Left forelimb (tissue), 1 donor: ENCODE measurements at places on chromosomes 12 and 14.
A peak's percentile ranks its signal among the peaks of the same experiment; 100 is the strongest.

GRCh38 chr14:77204459-77204771 lies 22.8 kb downstream of the TMEM63C start:
- DNase-seq = no peak

- DNase-seq = no peak
These were observed 27.3 kb upstream of the EMP1 start for GRCh38 chr12:13169272-13169671.

DNA sequence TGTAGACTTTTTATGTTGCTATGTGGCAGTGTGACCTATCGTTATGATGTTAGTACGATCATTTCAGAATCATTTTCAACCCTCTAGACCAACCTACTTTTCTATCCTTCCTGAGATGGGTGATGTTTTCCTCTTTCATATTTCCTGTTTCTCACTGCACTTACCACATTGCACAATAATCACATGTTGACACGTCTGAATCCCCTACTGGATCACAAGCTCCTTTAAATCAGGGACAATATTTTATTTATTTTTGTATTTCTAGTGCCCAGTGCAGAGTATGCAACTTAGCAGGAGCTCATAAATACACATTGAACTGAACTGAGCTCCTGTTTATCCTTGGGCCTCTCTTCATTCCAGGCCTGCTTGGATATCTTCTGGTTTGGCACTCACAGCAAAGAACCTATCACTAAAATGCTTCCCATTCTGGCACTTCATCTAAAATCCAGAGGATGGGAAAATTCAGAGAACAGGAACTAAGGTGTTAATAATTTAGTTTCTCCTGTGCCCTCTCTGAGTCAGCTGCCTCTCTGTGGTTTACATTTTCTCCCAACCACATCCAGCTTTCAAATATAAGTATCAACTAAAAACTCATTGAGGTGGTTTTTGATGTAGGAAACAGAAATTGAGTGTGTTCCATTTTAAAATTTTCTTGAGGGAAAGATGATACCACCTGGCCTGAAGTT lies 69.4 kb upstream of the DYRK2 start:
- no peak for DNase-seq

GRCh38 chr14:69316449-69317101 lies 56.6 kb downstream of the GALNT16 start:
- DNase-seq = peak; percentile 52

- DNase-seq = no peak
These were observed 1.7 kb downstream of the SPTSSA start for GRCh38 chr14:34460295-34460694.

DNA sequence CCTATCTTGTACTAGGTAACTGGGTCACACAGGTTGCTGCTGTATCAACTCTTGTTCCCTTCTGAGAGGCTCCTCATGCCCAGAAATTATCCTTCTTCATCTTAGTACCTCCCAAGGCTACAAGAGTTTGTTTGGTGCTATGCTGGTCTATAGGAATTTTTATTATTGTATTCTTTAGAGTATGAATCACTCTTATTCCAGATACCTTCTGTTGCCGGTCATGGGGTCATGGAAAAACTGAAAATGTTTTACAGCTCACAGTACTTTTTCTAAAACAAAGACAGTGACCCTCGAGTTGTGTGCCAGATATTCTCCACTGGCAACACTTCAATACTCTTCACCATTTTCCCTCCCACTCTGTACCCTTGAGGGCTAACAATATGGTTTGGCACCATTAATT lies 1598.0 kb upstream of the TMEM132C start:
- DNase-seq = no peak

DNA sequence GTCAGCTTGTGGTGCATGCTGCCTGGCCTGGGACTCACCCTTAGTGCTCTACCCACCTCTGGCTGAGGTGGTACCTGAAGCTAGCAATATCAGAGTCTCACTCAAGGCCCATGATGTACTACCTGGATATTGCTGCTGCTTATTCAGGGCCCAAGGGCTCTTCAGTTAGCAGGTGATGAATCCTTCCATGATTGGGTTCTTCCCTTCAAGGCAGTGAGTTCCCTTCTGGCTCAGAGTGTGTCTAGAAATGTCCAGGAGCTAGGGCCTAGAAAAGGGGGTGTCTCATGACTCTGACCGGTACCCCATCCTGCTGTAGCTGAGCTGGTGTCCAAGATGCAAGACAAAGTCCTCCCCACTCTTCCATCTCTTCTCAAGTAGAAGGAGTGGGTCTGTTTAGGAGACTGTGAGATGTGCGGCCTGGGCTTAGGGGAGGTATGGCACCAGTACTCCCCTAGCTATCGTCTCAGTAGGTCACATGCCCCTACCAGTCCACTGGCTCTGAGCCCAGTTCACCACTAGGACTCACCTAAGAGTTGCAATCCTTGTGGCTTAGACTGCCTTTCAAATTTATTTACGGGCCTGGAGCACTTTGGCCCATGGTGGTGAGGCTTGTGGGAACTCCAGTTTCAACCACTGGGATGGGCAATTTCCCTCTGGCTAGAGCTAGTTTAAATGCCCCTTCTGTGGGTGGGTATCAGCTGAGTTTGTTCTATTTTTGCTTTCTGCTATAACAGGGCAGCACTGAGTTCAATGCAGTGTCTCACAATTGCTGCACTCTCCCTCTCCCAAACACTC lies 12.2 kb downstream of the PRORP start:
- no peak for DNase-seq

DNA sequence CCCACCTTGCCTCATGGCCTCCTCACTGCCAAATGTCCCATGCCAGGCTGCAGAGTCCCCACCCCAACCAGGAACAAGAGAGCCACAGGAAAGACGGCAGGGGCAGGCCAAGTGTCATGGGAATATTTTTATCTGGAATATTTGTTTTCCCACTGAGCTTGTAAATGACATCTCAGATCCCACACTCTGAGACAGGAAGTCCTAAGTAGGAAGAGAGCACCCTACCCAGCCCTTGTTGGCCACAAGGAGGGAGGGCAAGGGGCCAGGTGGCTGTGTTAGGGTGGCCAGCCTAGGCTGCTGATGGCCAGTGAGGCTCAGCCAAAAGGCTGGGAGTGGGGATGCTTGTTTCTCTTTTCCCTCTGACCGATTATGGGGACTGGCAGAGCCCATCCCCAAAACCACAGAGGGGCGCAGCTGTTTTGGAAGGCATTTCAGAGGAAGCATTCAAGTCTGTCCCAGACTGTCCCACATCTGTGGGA lies 7.7 kb upstream of the MEG3 start:
- DNase-seq = no peak

DNA sequence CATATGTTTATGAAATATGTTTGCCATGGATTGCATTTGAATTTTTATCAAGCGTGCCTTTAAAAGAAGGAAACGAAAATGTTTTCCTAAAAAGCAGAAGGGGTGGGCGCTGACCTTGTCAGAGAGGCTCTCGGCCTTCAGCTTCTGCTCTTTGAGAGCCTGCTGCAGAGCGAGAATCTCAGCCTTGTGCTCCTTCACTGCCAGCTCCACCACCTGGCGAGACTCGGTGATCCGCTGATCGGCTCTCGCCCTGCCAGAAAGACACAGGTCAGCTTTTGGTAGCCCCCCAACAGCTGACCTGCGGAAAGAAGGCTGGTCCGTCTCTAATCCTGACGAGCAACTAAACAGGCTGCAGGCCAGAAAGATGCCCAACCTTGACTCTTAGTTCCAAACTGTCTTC lies 62.4 kb downstream of the PRKAB1 start:
- no peak for DNase-seq

DNA sequence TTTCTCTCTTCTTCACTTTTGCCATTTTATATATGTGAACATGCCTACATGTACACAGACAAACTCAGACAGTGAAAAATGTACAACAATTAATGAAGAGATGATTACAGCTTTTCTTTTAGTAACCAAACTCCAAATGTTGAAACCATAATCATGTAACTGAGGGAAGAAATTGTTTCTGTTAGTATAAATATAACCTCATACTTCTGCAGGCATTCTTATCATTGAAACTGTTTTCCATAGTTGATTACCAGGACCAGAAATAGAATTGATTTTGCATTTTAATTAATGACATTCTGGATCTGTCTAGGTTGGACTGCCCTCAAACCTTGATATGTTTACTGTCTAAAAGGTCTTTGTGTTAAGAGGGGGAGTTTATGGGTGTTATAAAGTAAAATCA lies 3.2 kb downstream of the ANO4 start:
- DNase-seq = no peak

GRCh38 chr12:124837958-124838803 lies 25.5 kb downstream of the SCARB1 start:
- no peak for DNase-seq

GRCh38 chr14:29016050-29016900 lies 249.7 kb downstream of the FOXG1 start:
- DNase-seq = no peak
